Naive B cell (primary cell): ENCODE measurements at places on chromosomes 4 and X.

GRCh38 chrX:2984342-2984741, 22.0 kb upstream of the ARSH start:
- DNase-seq: no peak
- no peaks in the 10 kb centered on the region for H3K27me3 ChIP-seq
- no peak overlapping the region for H3K27ac ChIP-seq
- H3K4me1 ChIP-seq: no peaks in the 10 kb centered on the region
- no peak overlapping the region for H3K4me3 ChIP-seq
- H3K36me3 ChIP-seq: peaks cover 8% of the 10 kb centered on the region

DNA sequence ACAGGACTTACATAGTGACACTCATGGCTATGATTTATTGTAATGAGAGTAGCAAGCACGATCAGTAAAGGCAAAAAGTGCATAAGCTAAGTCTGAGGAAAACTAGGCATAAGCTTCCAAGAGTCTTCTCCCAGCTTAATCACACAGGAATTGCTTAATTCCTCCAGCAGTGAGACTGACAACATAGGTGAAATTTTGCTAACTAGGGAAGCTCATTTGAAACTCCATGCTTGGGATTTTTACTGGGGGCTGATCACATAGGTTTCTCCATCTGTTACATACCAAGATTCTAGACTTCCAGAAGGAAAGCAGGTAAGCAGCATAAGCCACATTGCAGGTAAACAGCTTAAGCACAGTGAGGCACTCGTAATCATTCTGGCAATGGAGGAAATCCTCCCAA, 71.8 kb upstream of the FHDC1 start:
- DNase-seq: no peak
- H3K27me3 ChIP-seq: no peaks in the 10 kb centered on the region
- peaks cover 8% of the 10 kb centered on the region for H3K36me3 ChIP-seq
- H3K4me1 ChIP-seq: no peaks in the 10 kb centered on the region
- H3K27ac ChIP-seq: no peak overlapping the region

GRCh38 chr4:116015549-116015948, 902.1 kb upstream of the NDST4 start:
- H3K36me3 ChIP-seq: peaks cover 12% of the 10 kb centered on the region
- H3K27me3 ChIP-seq: no peaks in the 10 kb centered on the region
- H3K27ac ChIP-seq: no peak overlapping the region
- no peaks in the 10 kb centered on the region for H3K4me1 ChIP-seq
- DNase-seq: no peak

- peaks cover 23% of the 10 kb centered on the region for H3K36me3 ChIP-seq
- H3K4me1 ChIP-seq: peaks cover 9% of the 10 kb centered on the region
- no peak overlapping the region for H3K27ac ChIP-seq
- no peak for DNase-seq
These were observed 150.8 kb downstream of the STIM2 start for GRCh38 chr4:27011401-27011800.
